ENCODE measurements at places on chromosomes 7 and 10.

- no peak for DNase-seq
Measured at GRCh38 chr7:84714765-84715164, 472.1 kb downstream of the SEMA3D start.

DNA sequence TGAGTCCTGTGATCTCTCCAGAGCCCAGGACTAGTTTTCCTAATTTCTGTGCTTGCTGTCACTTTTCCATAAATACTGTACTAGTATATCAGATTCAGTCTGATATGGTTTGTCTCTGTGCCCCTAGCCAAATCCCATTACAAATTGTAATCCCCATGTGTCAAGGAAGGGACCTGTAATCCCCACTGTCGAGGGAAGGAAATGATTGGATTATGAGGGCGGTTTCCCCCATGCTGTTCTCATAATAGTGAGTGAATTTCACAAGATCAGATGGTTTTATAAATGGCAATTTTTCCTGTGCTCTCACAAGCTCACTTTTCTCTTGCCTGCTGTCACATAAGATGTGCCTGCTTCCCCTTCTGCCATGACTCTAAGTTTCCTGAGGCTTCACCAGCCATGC lies 54.8 kb upstream of the IFRD1 start:
- no peak for DNase-seq

GRCh38 chr10:34590793-34591192 lies 224.3 kb downstream of the PARD3 start:
- DNase-seq, result no peak

GRCh38 chr7:28954471-28954870 lies 3.7 kb downstream of the TRIL start:
- no peak for DNase-seq
